T-cell (primary cell): ENCODE measurements at places on chromosomes 4 and X.

GRCh38 chr4:722169-722725, 16.6 kb downstream of the PCGF3 start:
- no peak for DNase-seq

DNA sequence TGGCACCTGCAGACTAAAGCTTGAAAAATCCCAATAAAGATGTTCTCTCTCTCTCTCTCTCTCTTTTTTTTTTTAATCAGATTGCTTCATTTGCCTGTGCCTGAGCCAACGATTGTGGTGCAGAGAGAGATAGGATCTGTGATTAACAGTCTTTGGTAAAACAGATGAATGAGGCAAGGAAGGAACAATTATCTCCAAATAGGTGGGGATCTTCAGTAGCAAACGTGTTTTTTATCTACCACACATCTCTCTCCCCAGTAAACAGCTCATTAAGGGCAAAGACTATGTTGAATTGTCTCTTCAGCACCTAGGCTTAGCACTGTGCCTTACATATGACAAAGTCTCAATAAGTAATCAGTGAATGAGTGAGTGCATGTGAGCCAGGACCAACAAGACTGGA, 96.3 kb downstream of the SMIM20 start:
- DNase-seq: no peak

- DNase-seq: no peak
Measured at GRCh38 chr4:152579107-152579764, 43.3 kb upstream of the FBXW7 start.

- DNase-seq: peak; percentile 33
Measured at GRCh38 chrX:71514367-71515037, 18.4 kb upstream of the OGT start.

DNA sequence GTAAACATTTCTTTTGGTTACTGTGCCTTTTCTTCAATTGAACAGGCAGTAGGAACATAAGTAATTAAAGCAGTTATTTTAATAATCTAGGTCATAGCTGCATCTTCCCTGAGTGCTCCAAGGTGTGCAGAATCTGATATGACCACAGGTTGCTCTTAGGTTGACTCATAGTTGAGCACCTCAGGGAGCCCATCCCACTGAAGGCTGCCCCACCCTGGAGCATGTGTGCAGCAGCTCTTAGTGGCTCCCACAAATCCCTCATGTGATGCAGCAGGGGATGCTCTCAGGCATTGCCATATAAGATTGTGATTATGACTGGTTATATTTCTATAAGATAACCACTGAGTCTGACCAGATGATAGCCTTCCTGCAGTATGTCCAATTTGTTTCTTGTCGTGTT, 72.3 kb downstream of the ZNF518B start:
- no peak for DNase-seq

DNA sequence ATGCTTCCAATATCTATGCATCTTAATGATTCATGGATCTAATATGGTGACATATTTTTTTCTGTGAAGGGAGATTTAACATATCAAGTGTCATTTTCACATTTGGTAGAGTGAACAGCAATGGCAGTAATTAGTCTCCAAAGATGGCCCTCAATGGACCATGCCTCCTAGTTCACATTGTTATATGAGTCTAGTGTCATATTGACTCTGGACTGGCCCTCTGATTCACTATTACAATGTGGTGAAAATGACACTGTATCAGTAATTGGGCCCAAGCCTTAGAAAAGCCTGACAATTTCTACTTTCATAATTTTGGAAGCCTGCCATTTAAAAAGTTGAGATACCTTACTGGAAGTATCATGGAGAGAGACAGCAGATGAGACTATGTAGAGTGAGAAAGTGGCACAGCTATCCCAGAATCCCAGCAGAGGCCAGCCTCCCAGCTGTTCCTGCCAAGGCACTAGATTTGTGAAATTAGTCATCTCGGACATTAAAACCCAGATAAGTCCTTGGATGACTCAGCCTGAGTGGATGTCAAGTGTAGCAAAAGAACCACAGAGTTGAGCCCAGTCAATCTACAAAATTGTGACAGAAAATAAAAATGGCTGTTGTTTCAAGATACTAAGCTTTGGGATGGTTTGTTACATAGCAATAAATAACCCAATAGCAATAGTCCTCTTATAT, 68.4 kb downstream of the ARHGEF38 start:
- no peak for DNase-seq

- DNase-seq: peak; percentile 20
Measured at GRCh38 chrX:118347131-118347530, 1.2 kb downstream of the WDR44 start.

DNA sequence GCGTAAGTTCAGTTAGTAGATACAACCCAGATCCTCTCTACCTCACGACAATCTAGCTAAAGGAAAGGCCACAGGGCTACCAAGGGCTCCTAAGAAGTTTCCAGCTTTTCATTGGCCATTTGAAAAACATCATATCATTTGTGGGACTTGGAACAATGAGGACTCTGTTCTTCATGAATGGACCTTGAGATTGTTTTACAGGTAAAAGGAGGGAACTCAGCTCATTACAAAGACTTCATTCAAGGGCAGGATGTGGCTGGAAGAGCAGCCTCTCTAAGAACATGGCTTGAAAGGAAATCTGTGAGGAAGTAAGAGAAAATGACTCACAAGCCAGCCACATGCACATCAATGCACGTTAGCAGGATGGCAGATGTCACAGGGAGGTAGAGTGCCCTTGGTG, 105.9 kb upstream of the SLC7A11 start:
- no peak for DNase-seq

DNA sequence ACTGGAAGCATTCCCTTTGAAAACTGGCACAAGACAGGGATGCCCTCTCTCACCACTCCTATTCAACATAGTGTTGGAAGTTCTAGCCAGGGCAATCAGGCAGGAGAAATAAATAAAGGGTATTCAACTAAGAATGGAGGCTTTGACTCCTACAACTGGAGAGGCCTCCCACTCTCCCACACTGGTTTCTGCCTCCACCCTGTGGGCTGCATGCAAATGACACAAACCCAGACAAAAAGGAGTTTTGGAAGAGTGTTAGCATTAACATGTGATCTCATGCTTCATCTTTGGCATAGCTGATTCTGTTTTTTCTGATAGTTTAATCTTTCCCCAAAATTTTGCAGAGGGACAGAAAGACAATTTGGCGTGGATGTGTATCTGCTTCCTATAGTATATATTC, 80.8 kb upstream of the IQCM start:
- no peak for DNase-seq

GRCh38 chr4:123624959-123625358, 228.4 kb downstream of the SPRY1 start:
- no peak for DNase-seq

GRCh38 chrX:1895583-1895982, 280.7 kb downstream of the ASMT start:
- DNase-seq: no peak

GRCh38 chr4:122876456-122876855, 45.9 kb downstream of the NUDT6 start:
- DNase-seq: no peak

DNA sequence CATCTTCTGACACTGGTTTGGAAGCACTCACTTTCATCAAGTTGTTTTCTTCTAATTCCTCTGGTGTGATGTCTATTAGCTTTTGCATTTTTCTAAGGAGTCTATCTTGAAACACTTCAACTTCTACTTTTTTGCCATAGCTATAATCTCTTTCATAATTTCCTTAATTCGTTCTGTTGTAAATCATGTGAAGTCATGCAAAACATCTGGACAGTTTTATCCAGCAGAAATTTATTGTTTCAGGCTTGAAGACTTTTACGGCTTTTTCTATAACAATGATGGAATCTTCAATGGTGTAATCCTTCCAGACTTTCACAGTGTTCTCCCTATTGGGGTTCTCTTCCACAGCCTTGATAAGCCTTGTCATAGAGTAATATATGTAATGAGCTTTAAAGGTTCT, 74.9 kb upstream of the PABPC4L start:
- DNase-seq: no peak

DNA sequence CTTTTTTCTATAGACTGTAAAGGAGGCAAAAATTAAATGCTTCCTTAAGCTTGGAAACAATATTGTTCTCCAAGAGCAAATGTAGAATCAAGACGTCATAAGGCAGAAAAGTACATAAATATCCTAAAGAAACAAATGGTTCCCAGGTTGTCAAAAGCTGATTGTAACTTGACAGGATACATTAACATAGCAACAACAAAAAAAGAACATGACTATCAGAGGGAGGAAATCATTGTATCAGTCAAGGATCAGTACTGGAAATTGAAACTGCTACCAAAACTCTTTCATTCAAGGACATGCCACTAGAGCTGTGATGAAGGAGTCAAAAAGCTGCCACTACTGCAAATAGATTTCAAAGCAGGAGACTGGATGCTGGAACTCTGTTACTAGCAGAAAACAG, 168.3 kb downstream of the BTC start:
- no peak for DNase-seq
